SK-MEL-5 (cell line): ENCODE measurements at places on chromosomes 4 and X. TPM values are rescaled to one million over a fixed set of nuclear protein-coding genes. Genes with fewer than 3 reads are reported as not detected.

The HEPH gene
- total RNA-seq = 0.11 and 0.29 TPM in 2 replicates

The LIMCH1 gene
- total RNA-seq = 15.8 and 17.2 TPM in 2 replicates

DNA sequence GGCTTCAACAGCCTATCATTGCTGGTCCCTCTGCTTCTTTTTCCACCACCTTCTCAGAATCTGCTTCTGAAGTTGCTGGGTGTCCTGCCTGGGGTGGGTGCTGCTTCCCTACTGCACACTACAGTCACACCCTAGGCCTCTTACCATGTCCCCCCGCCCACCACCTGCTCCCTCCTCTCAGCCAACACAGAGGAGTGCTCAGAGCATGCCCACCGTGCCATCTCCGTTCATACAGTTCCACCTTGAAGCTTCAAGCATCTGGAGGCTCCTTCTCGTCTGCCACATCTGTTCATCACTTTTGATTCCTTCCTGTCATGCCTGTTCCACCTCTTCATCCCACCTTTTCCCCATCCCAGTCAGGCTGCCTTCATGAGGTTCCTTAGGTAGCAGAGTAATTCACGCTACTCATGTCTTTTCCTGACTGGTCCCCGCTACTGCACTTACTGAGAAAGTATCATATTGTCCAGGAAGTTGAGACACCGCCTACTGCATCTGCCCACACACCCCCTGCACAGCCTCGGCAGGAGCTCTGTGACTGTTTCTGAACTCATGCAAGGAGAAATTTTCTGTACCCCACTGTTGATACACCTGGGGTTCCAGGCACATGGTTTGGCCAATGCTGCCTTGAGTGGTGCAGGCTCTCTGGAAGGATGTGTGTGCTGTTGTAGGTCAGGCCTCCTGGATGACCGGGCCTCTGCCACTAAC, 39.5 kb downstream of the HADH start:
- DNase-seq = no peak

GRCh38 chrX:31165241-31166035, 93.6 kb upstream of the FTHL17 start:
- DNase-seq = no peak

DNA sequence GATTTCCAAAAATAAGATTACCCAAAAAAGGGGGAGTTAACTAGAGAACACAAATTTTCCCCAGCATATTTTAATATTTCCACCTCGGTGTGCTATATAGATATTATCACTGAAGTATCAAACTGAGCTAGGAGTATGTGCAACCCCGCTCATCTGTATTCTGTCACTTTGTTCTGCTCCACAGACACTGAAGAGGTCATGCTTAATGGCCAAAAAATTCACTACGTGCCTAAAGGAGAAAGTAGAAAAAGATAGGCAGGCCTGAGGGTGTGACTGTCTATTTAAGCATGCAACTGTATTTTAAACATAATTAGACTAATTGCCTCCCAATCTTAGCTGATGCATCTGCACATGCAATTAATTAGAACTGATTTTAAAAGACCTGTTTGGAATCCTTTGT, 24.5 kb downstream of the SH3RF1 start:
- DNase-seq = no peak

DNA sequence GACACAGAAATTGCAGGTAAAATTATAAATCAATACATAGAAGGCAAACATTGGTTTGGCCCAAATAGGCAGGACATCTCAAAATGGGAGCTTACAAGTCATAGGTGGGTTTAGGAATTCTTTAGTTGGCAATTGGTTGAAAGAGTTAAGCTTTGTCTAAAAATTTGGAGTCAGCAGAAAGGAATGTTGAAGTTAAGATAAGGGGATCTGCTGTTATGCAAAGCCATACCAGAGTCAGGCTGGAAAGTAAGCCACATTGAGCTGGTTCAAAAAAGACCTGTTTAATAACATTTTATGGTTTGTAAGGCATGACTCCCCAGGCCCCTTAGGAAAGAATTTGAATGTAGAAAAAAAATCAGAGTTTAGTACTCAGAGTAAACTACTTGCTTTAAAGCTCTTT, 92.6 kb downstream of the IL13RA2 start:
- DNase-seq = no peak

DNA sequence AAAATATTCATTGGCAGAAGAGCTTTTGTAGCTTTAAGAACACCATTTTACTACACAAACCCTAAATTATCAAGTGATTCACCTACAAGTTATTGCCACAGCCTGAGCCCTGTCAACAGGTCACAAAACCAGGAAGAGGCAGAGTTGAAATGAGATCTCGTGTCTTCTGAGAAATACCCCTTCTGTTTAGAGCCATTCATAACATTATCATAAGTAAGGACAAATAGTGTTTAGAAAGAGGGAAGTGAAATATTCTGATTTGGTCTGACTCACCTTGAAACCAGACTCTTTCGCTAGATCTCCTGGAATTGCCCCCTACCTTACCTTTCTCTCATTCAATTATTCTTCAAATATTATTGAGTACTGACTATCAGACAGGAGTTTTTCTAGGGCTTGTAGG, 5.9 kb downstream of the ETDB start:
- no peak for DNase-seq

DNA sequence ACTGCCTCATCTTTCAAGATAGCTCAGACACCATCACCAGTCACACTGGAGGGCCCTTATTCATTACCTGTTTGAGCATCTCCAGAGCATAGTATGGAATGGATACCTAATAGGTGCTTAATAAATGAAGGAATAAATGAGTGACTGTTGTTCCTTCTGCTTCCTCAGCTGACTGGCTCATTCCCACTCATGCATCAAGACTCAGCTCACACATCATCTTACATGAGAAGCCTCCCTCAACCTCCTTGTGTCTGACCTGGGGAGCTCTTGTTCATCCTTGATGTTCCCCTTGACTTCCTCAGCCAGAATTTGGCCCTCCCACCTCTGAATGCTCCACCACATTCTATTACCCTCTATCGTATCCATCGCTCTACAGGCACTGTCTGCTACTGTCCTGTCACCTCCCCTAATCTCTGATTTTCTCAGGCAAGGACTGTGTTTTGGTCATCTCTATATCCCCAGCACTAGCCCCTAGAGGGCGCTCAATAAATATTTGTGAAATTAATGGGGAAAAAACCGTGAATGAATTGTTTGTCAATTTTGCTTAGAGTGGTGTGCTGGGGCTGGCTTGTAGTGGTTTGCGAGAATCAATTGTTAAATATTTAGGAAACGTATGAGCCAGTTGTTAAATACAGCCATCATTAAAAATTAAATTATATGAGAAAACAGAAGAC, 88.3 kb downstream of the NHSL2 start:
- peak; percentile 60 for DNase-seq

GRCh38 chr4:83876047-83876446, 340.1 kb downstream of the GPAT3 start:
- no peak for DNase-seq

GRCh38 chr4:147717878-147718277, 14.0 kb upstream of the ARHGAP10 start:
- peak; percentile 14 for DNase-seq

- DNase-seq = no peak
These were observed 503.3 kb downstream of the ANKRD50 start for GRCh38 chr4:124209211-124209610.

DNA sequence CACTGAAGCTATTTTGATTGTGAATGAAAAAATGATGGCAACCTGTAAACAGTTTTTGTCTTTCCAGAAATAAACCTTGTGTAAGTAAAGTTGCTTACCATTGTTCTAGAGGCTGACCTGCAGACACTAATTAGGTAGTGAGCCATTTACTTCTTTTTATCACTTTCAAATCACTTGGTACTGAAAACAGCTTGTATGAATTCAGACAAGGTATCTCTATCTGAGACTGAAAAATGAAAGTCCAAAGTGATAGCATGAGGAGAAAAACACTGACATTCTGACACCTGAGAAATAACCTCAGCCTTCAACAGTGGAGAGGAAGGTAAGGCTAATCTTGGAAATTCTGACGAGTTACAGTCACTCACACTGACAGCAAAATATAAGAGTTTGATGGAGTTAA, 238.8 kb downstream of the GPC3 start:
- no peak for DNase-seq

GRCh38 chr4:106614441-106614840, 245.9 kb upstream of the GIMD1 start:
- DNase-seq = no peak

DNA sequence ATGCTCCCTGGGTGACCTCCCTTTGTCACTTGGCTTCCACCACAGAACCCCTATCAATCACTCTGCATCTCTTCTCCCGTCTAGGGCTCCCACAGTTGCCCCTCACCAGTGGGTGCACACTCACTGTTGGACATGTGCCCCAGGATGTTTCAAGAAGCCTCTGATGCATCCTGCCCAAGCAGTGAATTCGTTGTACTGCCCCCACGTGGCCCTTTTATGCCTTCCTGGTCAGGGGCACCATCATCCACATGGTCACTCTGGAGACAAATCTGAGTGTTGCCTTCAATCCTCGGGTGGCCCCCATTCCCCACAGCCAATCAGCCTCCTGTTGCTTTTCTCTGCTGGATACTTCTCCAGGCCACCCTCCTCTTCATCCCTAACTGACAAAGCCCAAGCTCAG, 12.2 kb downstream of the ITIH6 start:
- peak; percentile 54 for DNase-seq

- DNase-seq = no peak
These were observed 4.1 kb downstream of the ZNF827 start for GRCh38 chr4:145934434-145935047.

DNA sequence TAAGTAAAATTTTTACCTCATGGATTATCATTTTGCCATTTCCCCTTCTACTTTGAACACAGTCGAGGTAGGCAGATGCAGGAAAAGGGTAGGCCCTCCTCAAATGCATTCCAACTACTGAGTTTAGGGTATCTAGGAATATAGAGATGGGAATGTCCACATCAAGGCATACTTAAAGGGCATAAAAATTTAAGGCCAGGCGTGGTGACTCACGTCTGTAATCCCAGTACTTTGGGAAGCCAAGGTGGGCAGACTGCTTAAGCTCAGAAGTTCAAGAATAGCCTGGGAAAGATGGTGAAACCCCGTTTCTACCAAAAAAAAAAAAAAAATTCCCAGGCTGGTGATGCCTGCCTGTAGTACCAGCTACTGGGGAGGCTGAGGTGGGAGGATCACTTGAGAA, 146.5 kb downstream of the PDGFC start:
- no peak for DNase-seq

DNA sequence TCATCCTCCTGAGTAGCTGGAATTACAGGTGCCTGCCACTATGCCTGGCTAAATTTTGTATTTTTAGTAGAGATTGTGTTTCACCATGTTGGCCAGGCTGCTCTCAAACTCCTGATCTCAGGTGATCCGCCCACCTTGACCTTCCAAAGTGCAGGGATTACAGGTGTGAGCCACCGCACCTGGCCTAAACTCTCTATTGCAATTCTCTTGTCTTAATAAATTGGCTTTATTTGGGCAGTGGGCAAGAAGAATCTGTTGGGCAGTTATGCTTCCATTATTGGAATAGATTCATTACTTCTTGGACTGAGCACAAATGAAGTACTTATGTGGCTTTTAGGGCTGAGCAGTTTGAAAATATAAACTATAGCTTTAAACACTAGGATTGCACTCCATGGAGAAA, 8.2 kb upstream of the GPAT3 start:
- DNase-seq = no peak

DNA sequence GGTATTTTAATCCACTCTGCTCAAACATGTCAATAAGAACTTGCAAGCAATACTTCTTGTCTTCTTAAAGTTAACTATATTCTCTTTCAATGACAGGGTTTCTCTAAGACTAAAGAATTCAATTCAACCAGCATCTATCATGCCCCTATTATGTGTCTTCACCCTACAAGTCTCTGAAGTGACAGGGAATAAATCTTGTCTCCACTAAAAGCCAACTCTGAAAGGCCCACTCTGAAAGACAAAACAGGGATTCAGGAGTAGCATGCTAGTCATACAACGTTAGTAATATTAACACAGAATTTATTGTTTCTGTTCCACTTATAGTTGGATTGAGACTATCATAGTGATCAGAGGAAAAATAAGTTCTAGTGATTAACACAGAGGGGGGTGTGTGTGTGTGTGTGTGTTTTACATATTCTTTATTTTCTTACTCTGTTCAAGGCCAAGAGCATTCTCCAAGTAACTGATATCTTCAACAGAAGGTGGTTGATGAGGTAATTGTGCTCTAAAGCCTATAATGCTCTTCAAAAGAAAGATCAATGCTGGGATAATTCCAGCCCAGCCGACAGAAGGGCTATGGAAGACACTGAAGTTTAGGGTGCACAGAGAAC, 122.4 kb upstream of the DCLK2 start:
- peak; percentile 7 for DNase-seq

GRCh38 chr4:73705056-73705432, 35.3 kb upstream of the CXCL8 start:
- DNase-seq = no peak

- DNase-seq = no peak
These were observed 7.4 kb downstream of the HERC3 start for GRCh38 chr4:88599714-88600113.

DNA sequence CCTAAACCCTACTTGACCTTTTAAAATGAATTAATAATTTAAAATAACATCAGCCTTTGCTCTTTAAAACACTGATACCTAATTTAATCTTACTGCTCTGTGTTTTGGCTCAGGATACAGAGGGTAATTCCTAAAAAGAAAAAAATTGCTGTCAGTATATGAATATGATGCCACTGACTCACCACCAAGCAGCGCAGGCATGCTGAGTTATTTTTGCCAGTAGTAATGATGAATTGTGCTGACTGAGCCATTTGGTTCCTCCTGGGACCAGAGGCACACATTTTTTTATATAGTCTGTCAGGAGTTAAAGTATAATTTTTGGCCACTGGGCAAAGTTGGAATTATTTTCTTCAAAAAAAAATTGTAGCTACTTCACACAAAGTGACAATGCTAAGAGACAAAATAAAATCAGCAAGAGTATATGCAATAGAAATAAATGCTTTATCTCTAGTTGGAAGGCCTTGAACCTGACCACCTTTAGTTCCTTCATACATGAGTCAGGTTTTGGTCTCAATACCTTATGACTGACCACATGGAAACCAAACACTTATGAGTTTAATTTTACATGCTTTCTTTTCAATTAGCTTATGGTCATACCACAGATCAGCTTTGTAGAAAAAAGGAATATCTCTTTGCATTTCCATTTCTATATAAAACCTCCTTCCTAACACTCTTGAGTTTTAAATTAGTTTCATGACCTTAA, 115.1 kb downstream of the PPP3CA start:
- no peak for DNase-seq

GRCh38 chrX:30735839-30736238, 82.6 kb downstream of the GK start:
- peak; percentile 79 for DNase-seq

GRCh38 chrX:6679550-6679949, 144.6 kb upstream of the VCX3A start:
- DNase-seq = no peak
